Heart left ventricle (tissue), 16 donors: ENCODE measurements at places on chromosomes 3 and 15. TPM values are rescaled to one million over a fixed set of nuclear protein-coding genes. Genes with fewer than 3 reads are reported as not detected.

- no peaks in the 10 kb centered on the region for H3K27me3 ChIP-seq
- H3K4me3 ChIP-seq, result no peak overlapping the region
- no peak for DNase-seq
- H3K4me1 ChIP-seq, result peaks cover 5% of the 10 kb centered on the region
Measured at GRCh38 chr3:192445770-192446644, 281.3 kb downstream of the FGF12 start.

The LMCD1 gene
- total RNA-seq, result 63.1 TPM

- H3K27me3 ChIP-seq, result no peaks in the 10 kb centered on the region
- no peak overlapping the region for H3K4me3 ChIP-seq
- H3K27ac ChIP-seq, result peak overlapping the region; percentile 76
- DNase-seq, result peak; percentile 84
Measured at GRCh38 chr15:74179101-74179841, 5.8 kb downstream of the ISLR start.

The ITIH1 gene
- total RNA-seq, result 0.21 TPM

- H3K36me3 ChIP-seq, result no peaks in the 10 kb centered on the region
- H3K4me1 ChIP-seq, result no peaks in the 10 kb centered on the region
- H3K27me3 ChIP-seq, result no peaks in the 10 kb centered on the region
- no peak overlapping the region for H3K4me3 ChIP-seq
Measured at GRCh38 chr3:66104535-66104934, 65.8 kb upstream of the MAGI1 start.

The CGNL1 gene
- total RNA-seq, result 30.5 TPM
